ENCODE measurements at places on chromosomes 1 and 21.

GRCh38 chr1:87812871-87813577 lies 484.3 kb downstream of the LMO4 start:
- DNase-seq, result no peak

DNA sequence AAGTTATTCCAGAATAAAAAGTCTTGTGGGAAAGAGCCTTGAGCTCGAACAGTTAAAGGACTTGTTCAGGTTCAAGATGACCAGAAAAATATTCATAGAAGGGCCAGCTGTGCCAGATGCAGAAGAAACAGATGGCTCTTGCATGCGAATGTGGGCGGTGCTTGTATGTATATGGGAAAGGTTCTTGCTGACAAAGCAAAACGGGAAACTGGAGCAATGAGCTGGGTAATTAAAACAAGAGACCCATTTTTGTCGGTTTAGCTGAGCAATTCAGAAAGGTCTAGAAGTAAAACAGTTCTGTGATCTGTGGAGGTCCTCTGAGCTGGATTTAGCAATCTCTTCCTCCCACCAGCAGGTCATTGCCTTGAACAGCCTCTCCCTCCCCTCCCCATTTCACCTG lies 107.2 kb upstream of the MARK1 start:
- no peak for DNase-seq

- DNase-seq, result no peak
Measured at GRCh38 chr1:36339215-36339614, 15.8 kb upstream of the EVA1B start.

- DNase-seq, result no peak
Measured at GRCh38 chr21:43894206-43894577, 29.2 kb downstream of the AGPAT3 start.

DNA sequence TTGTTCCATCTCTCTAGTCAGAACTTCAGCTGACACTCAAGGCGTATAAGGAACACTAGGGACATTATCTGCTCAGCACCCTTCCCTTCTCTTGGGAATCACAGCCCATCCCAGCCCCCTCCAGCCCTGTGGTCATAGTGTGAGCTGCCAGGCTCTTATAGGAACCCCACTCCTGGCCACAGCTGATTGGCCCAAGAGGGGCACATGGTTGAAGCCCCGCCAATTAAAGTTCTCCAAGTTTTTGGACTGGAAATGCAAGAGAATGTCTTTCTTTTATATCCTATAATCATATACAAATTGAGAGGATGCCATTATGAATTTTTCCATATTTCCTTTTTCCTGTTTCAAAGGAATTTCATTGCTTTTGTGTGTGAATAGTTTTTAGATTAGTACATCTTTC lies 40.7 kb downstream of the FOXO6 start:
- no peak for DNase-seq

GRCh38 chr1:67708606-67709005 lies 23.6 kb downstream of the GADD45A start:
- no peak for DNase-seq

- DNase-seq, result no peak
Measured at GRCh38 chr1:53807916-53808315, 30.2 kb downstream of the NDC1 start.

GRCh38 chr21:27023186-27023585 lies 56.3 kb upstream of the ADAMTS5 start:
- DNase-seq, result no peak

DNA sequence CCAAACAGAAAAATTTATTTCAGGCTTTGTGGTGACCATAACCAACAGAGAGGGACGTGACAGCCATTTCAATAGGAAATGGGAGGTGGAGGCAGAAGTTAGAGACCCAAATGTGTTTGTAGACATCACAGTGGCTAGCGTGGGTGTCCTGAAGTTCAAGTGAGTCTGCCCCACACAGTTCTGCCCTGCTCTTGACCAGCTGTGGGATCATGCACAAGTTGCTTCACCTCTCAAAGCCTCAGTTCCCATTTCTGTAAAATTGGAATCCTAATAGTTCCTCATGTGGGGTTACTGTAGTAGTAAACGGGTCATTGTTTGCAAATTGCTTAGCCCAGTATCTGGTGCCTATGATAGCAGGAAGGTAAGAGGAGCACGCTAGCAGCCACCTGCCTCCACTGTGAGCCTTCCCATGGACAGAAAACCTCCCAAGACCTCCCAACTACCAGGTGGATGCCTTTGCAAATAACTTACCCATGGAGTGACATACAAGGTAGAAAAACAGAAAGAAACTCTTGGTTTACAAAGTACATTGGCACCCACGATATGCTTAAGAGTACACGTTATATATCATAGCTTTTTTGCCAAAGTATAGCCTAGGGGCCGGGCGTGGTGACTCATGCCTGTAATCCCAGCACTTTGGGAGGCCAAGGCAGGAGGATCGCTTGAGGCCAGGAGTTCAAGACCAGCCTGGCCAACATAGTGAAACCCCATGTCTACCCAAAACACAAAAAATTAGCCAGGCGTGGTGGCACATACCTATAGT lies 29.1 kb downstream of the FHAD1 start:
- no peak for DNase-seq

DNA sequence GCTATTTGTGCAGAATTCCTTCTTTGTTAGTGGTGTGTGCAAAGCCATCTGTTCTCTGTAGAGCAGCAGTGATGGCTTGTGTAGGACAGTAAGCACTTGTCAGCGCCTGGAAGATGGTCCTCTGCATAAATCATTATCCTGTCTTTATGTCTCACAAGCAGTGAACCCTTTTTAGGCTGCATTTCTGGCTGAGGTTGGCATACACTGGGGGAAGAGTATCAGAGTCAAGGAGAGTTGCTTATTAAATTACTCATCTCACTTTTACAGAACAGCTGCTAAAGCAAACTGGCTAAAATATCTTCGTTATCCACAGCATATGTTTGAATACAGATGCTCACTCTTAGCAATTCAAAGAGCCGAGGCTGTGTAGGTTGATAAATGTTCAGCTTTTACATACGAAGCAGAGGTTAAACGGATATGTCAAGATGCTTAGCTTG lies 54.6 kb upstream of the NCAM2 start:
- DNase-seq, result no peak

DNA sequence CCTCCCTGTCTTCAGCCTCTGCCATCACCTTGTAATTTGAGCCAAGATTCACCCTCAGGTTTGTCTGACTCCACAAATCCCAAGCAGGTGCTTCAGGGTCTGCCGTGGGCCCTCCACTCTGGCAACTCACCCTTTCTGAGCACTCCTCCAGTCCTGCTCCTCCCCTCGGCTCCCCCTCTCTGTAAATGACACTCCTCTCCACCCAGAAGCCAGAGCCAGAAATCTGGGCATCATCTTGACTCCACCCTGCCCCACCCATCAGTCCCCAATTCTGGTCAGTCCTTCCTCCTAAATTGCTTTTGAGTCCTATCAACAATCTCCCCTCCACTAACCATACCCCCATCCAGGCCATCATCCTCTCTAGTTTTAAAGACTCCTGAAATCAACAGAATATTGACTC lies 40.5 kb downstream of the RCSD1 start:
- no peak for DNase-seq

DNA sequence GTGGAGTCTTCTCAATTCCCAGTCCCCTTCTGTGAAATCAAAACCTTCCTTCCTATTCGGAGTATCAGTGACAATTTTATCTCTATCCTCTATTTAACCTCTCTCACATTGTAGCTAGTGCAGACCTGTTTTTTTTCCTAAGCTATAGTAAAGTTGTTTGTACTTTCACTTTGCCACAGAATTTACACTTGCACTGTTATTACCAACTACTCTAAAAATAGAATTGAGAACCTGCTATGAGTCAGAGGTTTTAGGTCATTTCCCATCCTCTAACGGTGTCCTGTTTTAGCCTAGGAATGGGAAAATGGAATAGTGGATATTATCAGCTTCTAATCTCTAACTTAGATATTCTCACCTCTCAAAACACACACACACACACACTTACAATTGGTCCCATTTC lies 862.7 kb downstream of the NCAM2 start:
- DNase-seq, result no peak

- no peak for DNase-seq
Measured at GRCh38 chr21:28568692-28569091, 424.0 kb downstream of the LTN1 start.

- DNase-seq, result no peak
Measured at GRCh38 chr21:43912500-43912899, 47.5 kb downstream of the AGPAT3 start.

GRCh38 chr1:31665234-31665878 lies 20.7 kb upstream of the PEF1 start:
- no peak for DNase-seq

- DNase-seq, result no peak
Measured at GRCh38 chr1:53733975-53734649, 4.9 kb downstream of the GLIS1 start.

GRCh38 chr1:26780344-26780957 lies 7.3 kb upstream of the PIGV start:
- DNase-seq, result no peak

DNA sequence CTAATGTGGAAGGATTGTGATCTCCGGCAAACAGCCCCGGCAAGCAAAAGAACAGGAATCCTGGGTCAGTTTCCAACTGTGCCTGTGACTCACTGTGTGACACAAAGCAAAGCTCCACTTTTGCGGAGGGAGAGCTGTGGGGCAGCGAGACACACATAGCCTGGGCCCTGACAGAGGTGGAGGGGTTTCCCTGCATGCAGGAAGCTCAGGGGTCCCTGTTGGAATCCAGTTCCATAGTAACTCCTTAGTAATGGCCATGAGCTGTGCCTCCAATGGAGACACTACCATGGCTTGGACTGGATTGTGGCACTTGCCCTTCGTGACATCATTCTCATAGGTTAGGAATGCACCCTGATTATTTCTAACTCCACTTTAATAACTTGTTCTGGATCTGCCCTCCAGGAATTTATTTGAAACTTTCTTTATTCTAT lies 47.0 kb upstream of the ATF3 start:
- no peak for DNase-seq

- DNase-seq, result peak; percentile 89
Measured at GRCh38 chr1:43345120-43345519, 7.5 kb downstream of the MPL start.

DNA sequence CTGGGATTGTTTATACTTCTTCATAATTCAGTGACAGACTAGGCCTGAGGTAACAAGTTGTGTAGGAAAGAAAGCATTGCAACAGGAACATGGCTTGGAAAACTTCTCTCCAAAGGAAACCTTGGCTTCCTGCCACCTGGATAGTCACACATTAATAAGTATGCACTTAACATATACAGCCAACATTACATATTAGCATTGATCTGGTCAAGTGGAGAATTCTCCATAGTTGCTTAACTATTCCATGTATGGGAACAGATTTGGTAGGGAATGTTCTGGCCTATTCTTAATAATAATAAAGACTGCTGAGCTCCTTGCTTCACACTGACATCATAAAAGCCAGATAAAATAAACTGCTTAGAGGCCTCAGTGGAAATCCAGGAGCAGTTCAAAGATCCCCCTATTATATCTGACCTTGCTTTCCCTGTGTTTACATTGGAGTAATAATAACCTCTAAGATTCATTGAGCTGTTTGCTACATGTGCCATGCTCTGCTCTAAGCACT lies 27.2 kb upstream of the NFIA start:
- DNase-seq, result no peak

GRCh38 chr1:176919386-176920378 lies 244.8 kb downstream of the ASTN1 start:
- no peak for DNase-seq

- DNase-seq, result no peak
Measured at GRCh38 chr1:43944860-43945259, 1.9 kb upstream of the IPO13 start.

- no peak for DNase-seq
Measured at GRCh38 chr1:234109840-234110239, 205.4 kb downstream of the SLC35F3 start.

- no peak for DNase-seq
Measured at GRCh38 chr1:31244326-31244725, 4.6 kb upstream of the NKAIN1 start.

GRCh38 chr1:67170751-67171573 lies 4.7 kb downstream of the IL23R start:
- no peak for DNase-seq

DNA sequence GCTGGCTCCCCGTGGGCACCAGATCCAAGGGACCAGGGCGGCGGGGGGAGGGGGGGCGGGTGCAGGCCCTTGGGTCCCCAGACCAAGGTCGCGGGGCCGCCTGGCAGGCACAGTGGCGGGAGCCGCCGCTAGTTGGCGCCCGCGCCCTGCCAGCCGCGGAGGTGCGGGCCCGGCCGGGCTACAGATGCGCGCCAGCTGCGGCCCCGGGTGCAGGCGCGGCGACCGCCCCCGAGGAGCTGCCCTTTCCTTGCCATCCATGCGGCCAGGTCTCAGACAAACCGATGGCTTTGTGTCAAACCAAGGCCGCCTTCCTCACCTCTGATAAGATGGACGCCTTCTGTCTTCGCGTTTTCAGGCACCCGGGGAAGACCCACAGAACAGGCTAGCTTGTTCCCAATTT lies 2.2 kb upstream of the RUNX3 start:
- DNase-seq, result no peak

DNA sequence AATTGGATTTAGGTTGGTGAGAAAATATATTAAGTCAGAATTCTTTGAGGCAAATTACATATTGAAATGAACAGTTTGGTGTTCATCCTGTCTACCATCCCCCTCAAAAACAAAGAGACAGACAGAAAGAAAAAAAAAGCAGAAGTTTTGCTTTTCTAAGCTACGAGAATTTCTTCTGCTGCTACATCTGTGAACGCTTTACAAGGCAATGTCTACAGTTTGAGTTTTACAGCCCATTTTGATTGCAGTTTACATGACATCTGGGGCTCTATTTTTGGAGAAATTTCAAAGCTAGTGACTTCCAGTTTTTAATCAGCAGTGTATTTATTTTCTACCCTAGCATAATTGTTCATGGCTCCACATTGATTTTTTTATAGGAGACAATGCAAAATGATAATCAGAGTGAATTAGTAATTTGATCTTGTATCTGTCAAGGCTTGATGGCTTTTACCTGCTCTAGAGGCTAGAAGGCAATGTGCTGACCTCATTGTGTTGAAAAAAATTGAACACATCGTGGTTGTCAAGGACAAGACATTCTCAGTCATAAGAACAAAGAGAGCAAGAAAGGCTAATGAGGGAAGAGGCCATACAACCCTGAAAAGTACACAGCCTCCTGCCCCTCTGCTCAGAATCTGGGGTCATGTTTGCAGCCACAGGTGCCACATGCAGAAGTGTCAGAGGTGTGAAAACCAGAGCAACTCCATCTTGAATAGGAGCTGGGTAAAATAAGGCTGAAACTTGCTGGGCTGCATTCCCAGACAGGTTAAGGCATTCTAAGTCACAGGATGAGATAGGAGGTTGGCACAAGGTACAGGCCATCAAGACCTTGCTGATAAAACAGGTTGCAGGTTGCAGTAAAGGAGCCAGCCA lies 201.0 kb upstream of the CAMK1G start:
- DNase-seq, result no peak

DNA sequence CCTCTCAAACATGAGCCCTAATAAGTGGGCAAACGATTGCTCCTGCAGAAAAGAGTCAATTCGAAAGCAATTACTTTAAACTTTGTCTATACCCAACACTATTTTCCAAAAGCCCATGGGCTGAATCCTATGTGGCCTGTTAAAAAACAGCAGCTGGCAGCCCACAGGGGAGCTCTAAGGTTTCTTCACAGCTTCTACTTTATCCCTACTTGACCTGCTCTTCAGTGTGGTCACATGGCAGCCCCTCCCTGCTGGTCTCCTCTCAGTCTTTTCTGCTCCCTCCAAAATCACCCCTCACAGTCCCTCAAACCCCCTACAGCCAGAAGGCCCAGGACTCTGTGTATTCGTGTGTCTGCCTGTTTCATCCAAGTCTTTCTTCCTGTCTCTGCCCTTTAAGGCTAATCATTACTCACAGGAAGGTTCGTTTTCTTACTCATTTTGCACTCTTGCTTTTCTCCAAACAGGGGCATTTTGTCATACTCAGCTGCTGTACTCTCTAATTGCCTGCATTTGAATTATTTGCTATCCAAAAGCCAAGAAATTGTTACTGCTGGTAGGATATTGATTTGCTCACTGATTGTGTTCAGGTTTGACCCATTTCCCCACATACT lies 62.4 kb upstream of the FAM3B start:
- DNase-seq, result no peak

Data from erythroblast (primary cell).